Stimulated activated CD8-positive, alpha-beta memory T cell treated with anti-CD3 and anti-CD28 coated beads, Interleukin-4, amount 100 ng/mL, for 1 hour (primary cell): ENCODE measurements at places on chromosomes 12 and 14.

- DNase-seq: no peak
Measured at GRCh38 chr12:89514751-89515150, 9.8 kb downstream of the GALNT4 start.

DNA sequence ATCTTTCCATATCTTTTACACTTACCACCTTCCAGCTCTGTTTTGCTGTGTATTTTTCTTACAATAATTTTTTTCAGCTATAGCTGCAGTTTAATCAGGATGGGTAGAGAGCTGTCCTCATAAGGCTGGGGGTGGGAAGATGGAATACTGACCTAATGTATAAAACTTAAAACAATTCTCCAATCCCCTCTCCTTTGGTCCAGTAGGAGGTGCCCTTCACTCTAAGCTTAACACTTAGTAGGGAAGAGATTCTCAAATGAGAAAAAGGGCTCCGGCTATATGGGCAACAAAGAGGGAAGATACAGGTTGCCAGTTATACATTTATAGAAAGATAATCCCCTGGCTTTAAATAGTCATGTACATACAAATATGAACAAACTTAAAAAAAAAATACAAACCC is 2.8 kb downstream of the ORMDL2 start:
- no peak for DNase-seq

DNA sequence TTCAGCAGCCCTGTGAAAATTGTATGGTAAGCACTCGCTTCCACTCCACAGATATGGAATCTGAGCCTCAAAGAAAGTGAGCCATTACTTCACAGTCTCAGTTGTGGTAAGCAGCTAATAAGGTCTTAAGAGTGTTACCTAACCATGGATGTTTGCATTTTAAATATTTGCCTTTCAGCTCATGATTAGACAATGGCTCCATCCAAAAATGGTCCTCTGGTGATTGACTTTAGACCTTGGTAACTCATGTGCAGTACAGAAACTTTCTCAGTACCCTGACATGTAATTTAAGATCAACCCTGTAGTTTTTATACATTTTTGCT is 1.8 kb downstream of the A2M start:
- no peak for DNase-seq

DNA sequence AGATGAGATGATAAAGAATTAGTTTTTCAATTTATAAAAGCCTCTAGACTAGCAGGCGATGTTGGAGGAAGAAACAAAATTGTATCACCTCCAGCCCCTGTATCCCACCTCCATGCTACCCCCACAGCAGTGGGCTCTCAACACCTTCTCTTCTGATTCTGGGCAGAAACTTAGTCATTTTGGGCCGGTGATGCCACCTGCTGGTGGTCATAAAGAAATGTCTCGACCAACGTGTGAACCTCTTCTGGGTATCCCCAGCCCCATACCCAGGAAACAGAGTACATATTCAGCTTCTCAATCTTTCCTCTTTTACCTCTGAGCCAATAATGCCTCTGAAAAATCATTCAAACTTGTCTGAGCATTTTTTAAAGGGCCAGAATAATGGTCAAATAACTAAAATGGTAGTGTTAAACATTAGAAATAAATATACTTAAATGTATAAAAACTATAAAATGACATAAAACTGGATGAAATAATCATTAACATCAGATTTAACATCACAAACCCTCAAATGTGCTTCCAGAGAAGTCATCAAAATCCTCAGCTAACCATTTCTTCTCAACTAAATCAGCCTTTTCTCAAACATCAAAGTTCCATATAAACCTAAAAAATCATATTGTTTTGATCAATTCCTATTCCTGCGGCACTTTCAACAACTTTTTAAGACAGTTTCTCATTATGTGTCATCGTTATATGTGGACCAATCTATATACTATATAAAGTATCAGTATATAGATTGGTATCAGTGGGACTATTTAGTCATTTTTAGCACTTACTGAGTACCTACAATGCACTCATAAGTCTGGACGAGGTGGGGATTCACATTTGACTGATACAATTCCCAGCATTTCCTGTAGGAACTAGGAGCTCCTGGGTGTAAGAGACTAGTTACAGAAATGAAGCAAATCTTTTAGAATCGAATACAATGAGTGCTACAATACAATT is 69.4 kb downstream of the ATXN2 start:
- peak; percentile 11 for DNase-seq

DNA sequence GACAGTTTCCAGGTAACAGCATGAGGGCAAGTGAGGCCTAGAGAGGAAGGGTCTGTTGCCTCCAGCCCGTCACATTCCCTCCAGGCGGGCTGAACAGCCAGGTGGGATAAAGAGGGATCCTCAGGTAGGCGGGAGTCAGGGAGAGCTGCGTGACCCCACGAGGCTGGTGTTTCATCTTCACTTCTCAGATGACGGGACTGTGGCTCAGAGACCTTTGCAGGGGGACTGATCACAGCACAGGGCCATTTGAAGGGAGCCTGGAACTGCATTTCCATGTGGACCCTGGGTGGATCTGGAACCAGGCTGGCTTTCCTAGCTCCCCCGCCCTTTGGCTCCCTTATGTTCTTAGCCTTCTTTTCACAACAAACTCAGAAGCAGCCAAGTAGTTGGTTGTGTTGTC is 37.4 kb downstream of the SH2B3 start:
- DNase-seq: no peak
